Central memory CD4-positive, alpha-beta T cell (primary cell): ENCODE measurements at places on chromosomes 2 and 18.

- DNase-seq = no peak
Observed at GRCh38 chr18:73945130-73945792, 202.4 kb downstream of the FBXO15 start.

GRCh38 chr2:65130664-65131175 is 814 bp upstream of the RAB1A start:
- no peak for DNase-seq

DNA sequence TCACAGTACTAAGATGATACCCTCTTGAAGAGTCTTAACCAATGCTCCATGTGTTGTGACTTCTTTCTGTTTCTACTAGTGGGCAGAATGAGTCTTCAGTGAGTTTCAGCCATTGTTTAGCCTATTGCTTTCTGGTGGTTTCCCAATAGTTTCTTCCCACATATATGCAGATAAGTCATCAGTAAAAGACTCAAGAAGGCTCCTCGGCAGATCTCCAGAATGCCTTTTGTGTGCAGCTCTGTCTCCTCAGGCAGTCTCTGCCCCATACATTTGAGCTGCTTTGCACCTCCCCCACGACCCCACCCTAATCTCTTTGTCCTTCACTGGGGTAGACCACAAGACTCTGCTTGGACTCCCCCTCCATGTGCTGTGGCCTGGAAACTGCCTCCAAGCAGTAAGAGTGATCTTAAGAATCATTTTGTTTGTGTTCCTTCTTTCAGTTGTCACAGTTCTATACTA is 71.6 kb upstream of the CHRNA1 start:
- no peak for DNase-seq

GRCh38 chr18:42275949-42276730 is 321.1 kb downstream of the PIK3C3 start:
- DNase-seq = no peak

DNA sequence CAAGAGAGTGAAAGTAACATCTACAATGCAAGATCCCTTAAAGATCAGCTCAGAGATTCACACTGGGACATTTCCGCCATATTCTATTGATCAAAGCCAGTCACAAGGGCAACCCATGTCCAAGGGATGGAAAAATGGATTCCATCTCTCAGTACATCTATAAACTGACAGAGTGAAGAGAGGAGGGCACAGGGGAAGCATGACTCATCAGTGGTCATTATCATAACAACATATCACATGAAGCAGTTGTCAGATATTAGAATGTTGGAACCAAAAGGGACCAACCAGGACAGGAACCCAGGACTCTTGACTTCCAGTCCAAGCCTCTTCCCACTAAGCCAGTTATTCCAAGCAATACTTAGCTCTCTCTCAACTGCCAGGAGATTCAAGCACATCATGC is 54.9 kb upstream of the IGFBP2 start:
- no peak for DNase-seq

DNA sequence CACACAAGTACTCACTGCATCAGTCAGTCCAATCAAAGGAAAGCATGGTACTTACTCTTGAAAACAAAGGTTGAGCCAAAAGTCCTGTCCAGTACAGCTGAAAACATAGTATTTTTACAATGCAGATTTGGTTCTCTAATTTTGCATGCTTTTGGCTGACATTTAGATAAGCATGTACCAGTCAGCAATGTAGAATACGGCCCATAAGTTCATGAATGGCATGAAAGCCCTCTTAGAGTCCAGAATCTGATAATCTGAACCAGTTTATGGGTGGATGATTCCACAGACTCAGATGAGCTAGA is 90.2 kb downstream of the CCBE1 start:
- no peak for DNase-seq

DNA sequence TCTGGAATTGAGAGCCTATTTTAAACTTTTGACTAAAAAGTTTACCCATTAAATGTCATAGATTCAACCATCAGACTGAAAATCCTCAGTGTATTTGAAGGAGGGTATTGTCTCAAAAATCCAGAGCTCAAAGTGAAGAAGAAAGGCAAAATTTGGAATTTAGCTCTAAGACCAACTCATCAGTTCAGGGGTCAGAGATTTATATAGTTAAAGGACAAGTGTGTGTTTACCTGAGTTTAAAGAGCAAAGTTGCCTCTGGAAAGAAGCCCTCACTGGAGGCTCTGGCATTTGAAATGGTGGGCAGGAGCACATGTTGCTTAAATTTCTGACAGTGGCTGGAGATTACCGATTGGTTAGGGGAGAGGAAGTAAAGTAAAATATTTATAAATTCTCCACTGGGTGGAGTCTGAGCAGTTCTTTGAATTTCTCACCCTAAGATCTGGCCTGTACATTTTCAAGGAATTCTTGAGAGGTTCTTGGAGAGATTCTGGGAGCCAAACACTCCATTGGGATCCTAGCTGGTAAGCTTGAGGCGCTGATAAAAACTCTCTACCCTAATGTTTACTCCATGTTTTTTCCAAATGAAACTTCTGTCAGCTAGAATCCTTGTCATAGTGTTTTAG is at the start of gene KYNU:
Gene KYNU (plus strand): TSS at position 449 of the 623 bp plus-strand sequence. CDS start 7,704 bp downstream, outside the sequence.
- no peak for DNase-seq

- no peak for DNase-seq
Observed at GRCh38 chr2:128324897-128325410, 6.3 kb upstream of the HS6ST1 start.
